ENCODE measurements at places on chromosomes 4 and X. TPM values are rescaled to one million over a fixed set of nuclear protein-coding genes. Genes with fewer than 3 reads are reported as not detected.

DNA sequence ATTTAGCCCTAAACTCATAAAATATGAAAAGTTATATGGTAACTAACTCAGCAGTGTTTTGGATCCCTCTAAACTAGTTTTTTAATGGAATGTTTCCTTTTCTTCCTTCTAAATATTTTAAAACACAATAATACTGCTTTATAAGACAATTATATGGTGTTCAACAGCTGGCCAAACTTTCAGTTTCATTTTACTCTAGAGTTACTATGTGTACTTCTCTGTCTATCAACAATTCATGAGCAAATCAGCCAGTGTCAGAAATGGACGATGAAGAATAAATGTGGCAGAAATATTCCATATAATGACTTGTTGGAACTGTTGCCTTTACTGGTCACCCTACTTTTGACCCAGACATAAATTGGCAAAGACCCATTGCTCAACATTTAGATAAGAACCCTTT, 64.8 kb upstream of the CXXC4 start:
- no peak for DNase-seq

Gene CT45A2
- polyA plus RNA-seq: not detected

DNA sequence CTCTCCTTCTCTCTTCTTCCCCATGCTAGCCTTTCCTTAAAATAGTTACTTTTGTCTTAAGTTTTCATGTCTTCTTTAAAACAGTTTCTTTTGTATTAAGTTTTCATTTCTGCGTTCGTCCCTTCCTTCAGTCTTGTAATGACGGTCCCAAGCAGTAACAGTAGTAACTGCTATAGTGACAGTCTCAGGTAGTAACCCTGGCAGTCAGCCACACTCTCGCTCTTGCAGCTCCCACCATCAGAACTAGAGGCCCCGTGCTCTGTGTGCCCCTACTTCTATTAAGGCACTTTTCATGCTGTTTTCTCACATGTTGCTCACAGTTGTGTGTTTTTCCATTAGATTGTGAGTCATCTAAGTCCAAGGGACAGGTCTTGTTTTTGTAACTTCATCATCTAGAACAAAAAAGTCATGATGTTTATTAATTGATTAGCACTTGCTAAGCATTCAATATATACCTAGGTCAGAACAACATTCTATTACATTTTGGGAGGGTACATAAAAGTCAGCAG, 49.3 kb downstream of the C4orf33 start:
- DNase-seq: no peak

- no peak for DNase-seq
Measured at GRCh38 chr4:14906805-14907204, 95.5 kb upstream of the CPEB2 start.

- no peak for DNase-seq
Measured at GRCh38 chrX:153603131-153603656, 4.3 kb upstream of the CCNQ start.

Gene XAGE1A
- polyA plus RNA-seq: 8.3 TPM

Gene ATP2B3
- 0.21 TPM for polyA plus RNA-seq

DNA sequence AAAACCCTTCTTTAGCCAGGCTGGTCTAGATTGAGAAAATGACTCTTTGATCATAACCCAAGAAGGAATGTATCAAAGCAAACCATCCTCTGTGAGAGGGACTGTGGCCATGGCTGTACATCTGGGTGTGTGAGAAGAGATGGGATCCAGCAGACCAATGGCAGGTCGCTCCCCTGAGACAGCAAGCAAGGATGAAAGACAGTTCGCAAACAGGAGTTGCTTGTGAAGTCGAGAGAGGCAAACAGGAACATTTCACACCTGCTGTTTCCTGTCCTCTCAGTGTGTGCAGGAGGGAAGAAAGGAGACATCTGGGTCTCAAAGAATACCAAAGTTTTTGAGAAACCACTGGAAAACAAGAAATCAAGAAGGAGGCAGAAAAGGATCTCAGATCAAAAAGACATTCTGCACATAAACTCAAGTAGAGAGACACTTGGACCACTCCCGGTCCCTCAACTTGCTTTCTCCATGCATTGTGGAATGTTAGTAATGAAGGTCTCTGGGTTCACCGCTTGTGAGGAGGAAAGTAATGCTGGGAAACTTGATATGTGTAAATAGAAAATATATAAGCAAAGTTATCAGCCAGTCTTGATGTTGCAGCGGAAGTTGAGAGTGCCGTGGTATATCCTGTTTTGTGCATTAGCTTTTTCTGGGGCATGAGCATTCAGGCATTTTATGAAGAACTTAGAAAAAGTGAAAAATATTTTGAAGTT, 327.5 kb downstream of the BMPR1B start:
- peak; percentile 81 for DNase-seq

GRCh38 chrX:153772316-153773217, 8.3 kb upstream of the SRPK3 start:
- DNase-seq: no peak

Gene PAGE2
- polyA plus RNA-seq: not detected
